ENCODE measurements at places on chromosomes 1 and 21.

GRCh38 chr1:235710687-235711086 is 61.1 kb upstream of the GNG4 start:
- DNase-seq = no peak

- no peak for DNase-seq
Measured at GRCh38 chr1:247647864-247648263, 31.7 kb downstream of the OR13G1 start.

DNA sequence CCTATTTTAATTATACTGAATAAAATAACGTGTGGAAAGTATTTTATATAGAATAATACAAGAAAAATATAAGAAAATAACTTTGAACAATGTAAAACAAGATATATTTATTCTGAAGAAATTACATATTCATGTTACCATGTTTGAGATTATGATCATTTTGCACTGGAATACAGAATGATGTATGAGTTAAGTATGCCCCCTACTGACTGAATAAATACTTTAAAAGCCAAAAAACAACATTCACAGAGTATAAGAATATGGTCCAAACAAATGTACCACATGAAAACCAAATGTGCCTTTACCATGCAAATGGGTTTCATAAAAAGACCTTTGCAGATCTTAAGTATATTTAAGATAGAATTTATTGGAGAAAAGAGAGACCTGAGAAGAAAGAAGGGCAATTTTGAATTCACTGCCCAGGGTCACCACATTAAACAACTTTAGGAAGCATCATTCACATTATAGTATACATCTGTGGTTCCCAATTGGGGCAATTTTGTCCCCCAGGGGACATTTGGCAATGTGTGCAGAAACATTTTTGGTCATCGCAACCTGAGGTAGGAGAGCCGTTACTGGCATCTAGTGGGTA is 136.6 kb upstream of the GFI1 start:
- DNase-seq = no peak

DNA sequence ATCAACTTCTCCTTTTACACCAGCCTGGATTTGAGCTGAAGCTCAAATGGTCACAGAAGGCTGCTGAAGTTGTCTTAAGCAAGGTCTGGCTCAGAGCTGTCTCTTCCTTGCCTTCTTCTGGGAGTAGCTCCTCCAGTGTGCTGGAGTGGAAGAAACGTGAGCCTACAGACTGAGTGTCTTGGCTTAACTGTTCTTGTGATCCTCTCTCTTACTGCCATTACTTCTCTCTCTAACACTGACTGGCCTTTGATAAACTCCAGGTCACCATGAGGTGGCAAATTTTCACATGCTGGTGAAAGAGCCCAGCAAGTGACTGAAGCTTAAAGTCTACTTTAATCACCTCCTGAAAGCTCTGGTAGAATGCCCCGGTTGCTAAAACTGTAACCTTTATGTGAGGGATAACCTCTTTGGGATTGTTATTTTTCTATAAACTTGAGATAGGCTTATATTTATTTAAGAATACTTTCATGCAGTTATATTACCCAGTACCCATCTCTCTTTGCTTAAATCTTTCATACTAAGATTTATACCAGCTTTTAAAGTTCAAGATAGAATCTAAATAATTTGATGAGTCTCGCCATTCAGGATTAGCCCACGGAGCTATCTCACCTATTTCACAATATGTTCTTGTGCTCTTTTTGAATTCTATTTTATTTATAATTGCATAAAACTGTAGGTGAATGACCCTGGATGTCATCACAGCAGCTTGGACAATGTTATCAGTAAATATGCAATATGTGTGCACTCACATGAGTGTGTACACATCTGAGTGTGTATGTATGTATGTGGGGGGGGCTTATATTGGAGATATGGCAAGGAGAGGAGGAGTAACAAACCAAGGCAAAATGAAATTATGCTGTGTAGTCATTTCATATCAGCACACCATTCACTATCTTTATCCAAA is 924.0 kb downstream of the LTN1 start:
- no peak for DNase-seq

DNA sequence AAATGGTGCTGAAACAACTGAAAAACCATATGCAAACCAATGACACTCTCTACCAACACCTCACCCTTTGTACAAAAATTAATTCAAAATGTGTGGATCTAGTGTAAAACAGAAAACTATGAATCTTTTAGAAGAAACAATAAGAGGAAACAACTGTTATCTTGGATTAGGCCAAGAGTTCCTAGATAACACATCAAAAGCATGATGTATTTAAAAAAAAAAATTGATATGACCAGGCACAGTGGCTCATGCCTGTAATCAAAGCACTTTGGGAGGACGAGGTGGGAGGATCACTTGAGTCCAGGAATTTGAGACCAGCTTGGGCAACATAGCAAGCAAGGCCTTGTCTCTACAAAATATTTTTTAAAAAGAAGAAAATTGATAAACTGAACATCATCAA is 79.0 kb downstream of the EIF4G3 start:
- no peak for DNase-seq

GRCh38 chr1:18974005-18974404 is 17.5 kb upstream of the IFFO2 start:
- no peak for DNase-seq
